ENCODE measurements at places on chromosomes 3 and 15.
A peak's percentile ranks its signal among the peaks of the same experiment; 100 is the strongest.

GRCh38 chr3:128382221-128382807 lies 84.4 kb downstream of the DNAJB8 start:
- DNase-seq, result no peak

- DNase-seq, result no peak
These were observed 197.1 kb downstream of the EPHB1 start for GRCh38 chr3:134992180-134992579.

DNA sequence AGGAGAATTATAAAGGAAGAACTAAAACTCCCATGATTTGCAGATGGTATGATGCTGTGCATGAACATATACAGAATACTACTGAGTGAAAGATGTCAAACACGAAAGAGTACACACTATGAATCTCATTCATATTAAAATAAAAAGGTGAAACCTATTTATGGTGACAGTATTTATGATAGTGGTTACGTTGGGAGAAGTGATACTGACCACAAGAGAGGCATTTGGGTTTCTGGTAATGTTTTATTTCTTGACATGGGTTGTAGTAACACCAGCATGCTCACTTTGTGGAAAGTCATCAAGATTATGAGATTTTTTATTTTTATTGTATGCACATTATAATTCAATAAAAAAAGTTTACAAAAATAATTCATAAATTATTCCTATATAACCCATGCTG lies 324.0 kb downstream of the GAP43 start:
- DNase-seq, result no peak

GRCh38 chr15:93072411-93073394 lies 16.3 kb downstream of the RGMA start:
- no peak for DNase-seq

DNA sequence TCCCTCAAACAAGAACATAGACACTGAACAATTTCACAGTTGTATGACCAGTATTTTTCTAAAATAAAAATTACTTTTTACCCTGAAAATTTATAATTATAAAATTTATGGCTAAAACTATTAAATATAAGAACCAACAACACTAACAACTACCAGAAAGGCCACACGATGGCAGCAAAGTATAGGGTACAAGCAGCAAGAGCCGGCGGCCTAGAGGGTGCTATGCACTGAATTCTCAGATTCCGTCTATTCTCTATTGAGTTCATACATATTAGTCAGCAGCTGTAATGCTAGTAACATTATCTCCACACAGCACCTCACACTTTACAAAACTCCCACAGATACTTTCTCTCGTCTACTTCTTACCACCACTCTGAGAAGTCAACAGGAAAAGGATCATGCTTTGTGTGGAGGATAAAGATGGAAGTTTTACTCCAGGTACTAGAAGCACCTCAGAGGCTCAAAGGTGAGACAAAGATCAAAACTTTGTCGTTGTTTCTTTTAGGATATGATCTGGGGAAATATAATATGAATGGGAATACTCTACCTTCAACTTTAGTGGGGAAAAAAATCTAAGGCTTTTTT lies 160.5 kb downstream of the FGF12 start:
- DNase-seq, result peak; percentile 25

GRCh38 chr3:16653712-16654111 lies 48.5 kb upstream of the DAZL start:
- DNase-seq, result no peak

DNA sequence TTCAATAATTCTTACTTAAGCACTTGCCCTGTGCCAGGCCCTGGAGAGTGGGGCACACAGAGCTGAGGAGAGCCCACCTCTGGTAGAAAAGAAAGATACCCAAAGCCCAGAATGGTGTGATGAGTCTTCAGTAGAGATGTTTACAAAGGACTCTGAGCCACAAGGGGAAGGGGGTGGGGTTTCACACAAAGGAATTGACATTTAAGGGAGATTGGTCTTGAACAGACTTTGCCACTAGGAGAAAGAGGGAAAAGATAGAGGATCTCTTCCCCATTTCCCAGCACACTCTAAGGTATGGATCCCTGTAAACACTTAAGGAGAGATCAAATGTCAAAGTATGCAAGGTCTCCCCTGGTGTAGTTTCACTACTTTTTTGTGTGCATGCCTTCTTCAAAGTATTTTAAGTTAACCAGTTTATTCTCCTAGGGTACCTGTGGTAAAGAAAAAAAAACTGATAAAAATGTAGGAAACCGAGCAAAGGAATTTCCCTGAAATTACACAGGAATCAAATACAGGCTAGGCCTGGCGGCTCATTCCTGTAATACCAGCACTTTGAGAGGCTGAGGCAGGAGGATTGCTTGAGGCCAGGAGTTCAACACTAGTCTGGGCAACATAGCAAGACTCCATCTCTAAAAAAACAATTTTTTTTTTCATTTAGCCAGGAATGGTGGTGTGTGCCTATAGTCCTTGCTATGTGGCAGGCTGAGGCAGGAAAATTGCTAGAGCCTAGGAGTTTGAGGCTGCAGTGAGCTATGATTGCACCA lies 117.6 kb upstream of the SKOR1 start:
- DNase-seq, result peak; percentile 26

DNA sequence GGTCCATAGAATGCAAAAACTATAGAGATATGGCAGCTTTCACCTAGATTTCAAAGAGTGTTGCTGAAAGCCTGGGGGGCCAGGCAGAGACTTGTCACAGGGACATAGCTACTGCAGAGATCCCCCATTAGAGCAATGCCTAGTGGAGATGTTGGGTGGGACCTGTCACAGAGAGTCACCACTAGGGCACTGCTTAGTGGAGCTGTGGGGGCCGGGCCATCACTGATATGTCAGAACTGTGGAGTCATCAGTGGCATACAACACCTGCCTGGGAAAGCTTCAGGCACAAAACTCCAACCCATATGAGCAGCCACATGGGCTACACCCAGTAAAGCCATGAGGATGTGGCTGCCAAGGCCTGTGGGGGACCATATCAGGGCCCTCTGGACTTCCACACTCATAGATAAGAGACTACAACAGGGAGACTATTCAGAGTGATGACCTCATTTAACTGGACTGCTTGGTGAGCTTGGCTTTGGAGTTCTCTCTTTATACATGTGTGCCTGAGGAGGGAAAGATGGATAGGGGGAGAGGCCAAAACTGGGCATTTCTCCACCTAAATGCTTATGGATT lies 176.3 kb downstream of the ZNF621 start:
- no peak for DNase-seq

DNA sequence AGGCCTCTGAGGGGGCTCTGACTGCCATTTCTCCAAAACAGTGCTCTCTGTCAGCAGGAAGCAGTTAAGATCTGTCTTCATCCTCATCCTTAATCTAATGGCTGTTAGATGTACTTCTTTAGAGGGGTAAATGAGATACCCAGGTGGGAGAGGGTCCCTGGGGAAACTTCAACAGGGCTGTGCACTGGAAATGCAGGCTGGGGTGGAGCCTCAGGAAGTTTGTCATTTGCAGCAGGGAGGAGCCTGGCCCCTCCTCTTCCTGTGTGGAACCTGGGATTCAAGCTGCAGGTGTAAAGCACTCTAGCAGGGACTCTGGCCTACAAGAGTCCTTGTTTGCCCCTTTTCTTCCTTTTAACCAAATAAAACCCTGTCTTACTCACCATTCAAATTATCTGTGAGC lies 1173.6 kb downstream of the OTOL1 start:
- DNase-seq, result no peak

DNA sequence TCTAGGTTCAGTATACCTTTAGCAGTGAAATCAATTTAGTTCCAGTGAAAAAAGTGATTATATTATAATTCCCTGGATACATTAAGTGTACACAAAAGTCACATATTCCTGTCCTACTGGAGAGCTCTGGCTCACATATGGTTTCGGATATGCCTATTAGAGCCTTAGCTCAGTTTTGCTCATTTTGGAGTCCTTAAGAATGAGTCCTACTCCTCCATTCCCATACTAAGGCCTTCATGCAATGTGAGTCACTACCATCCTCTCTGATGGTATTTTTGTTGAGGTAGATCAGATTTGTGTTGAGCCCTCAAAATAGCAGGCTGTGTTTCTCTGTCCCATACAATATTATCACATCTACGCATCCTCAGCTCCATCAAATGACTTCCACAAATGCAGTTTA lies 294.2 kb upstream of the COL8A1 start:
- no peak for DNase-seq

GRCh38 chr3:107238787-107239186 lies 138.5 kb upstream of the CCDC54 start:
- DNase-seq, result no peak

DNA sequence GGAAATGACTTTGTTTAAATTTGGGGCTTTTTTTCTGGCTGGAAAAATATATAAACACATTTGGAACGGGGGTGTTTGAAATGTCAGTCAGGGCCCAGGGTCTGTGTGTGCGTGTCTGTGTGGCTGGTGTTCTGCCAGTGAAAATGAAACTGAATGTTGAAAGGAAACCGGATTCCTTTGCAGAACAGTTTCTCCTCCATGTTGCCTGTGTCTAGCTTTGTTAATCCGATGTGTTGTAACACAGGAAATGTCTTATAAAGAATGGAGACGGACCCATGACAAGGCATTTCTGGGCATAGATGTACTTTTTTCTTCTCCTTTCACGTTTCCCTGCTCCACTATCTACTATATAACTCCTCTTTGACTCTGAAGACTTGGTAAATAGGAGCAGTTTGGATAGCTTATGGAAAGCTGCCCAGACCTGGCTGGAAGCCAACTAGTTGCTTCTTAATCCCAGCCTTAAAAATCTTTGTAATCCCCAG lies 2.8 kb downstream of the SQOR start:
- peak; percentile 75 for DNase-seq

GRCh38 chr3:165800970-165801369 lies 36.3 kb downstream of the BCHE start:
- no peak for DNase-seq

- DNase-seq, result no peak
These were observed 214.2 kb downstream of the NAALADL2 start for GRCh38 chr3:175073219-175073905.

DNA sequence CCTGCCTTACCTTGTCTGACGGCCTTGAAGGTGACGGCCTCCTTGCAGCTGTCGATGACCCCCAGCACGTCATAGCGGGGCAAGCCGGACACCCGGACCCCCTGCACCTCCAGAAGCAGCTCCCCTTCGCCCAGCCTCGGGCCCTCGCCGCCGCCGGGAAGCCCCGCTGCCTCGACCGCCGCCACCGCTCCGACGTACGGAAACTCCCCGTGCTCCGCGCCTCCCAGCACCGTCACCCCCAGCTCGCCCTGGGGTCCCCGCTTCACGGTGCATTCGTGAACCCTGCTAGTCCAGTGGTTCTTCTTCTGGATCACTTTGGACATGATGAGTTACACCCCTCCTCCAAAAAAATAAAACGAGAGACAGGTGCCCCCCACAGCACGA lies 740 bp downstream of the MAGI1 start:
- peak; percentile 6 for DNase-seq

- no peak for DNase-seq
These were observed 16.1 kb downstream of the LYSMD2 start for GRCh38 chr15:51721199-51721960.

- DNase-seq, result no peak
These were observed 283.2 kb downstream of the EPHB1 start for GRCh38 chr3:135078283-135078682.

- no peak for DNase-seq
These were observed 14.6 kb upstream of the NRROS start for GRCh38 chr3:196624907-196625306.

GRCh38 chr15:89375093-89376005 lies 40.7 kb upstream of the POLG start:
- no peak for DNase-seq

DNA sequence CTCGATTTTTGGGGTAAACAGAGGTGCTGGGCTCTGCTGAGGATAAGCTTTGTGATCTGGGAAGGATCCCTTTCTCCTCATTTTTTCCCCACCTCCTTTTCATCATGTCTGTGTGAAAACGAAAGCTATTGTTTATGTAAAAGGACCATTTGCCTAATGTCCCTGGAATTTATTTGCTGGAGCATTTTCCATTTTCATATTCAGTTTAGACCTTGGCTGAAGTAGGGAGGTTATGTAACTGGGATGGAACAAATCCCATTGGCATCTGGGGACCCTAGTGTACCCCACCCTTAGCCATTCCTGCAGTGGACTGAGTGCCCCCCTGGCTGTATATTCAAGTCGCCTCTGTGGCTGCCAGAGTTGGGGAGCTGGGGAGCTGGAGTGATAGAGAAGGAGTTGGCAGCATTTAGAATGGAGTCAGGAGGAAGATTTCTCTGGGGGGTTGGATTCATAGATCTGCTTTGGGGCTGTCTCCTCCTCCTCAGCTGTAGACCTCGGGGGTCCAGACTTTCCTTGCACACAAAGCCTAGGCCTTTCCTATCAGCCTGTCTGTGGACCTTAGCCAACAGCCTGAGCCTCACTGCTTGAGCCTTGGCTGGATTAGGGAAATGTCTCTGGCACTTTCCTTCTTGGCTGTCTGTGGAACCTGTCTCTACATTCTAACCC lies 270.4 kb upstream of the CTDSPL start:
- no peak for DNase-seq

DNA sequence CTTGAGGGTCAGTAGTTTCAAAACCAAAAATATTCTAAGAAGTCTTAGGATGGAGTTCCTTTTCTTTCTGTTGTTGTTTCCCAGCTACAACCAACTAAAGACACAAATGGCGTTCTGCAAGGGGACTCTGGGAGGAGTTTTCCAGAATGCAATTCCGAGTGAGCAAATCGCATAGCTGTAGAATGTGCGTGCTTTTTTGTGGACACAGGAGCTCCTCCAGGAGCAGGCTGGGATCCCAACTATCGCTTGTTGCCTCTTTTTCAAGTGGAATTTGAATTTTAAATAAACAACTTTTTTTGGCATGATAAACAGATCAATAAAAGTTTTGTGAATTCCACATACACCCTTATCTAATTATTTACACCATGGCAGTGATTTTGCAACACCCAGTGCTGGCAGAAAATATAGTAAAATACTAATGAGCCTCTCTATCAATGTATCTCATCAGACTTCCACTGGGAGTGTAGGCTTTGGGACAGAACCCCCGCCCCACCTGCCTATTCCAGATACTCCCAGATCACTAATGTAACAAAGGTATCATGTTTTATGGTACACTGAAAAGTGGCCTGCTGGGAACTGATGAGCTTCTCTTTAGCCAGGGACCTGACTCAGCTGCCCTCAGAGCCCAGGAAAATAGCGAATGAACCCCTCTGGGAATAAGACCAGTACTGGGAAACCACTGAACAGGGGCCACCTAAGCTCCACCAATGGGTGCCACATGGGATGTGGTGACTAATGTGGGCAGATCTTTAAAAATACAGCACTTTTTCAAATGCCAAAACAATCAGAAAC lies 66.4 kb downstream of the LMCD1 start:
- no peak for DNase-seq

GRCh38 chr15:60804986-60805949 lies 326.3 kb upstream of the ICE2 start:
- DNase-seq, result no peak

Data from thymus (tissue), 14 donors.